ENCODE measurements at places on chromosomes 2 and 18.

DNA sequence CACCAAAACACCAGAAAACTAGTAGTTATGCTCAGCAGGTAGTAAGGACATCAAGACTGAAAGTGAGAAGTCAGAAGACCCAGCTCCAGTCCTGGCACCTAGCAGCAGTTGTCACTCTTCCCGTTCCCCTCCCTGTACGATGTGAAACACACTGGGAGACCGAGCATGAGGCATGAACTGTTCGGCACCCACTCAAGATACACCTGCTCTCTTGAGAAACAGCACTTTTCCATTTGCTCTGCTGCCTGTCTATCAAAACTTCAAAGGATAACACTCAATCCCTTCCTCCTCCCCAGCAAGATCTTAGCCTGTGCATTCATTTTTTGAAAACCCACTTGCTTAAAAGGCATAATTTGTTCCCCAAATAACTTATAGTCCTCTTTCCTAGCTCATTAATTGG lies 123.9 kb downstream of the PLEKHM3 start:
- no peak for DNase-seq

- no peak for DNase-seq
These were observed 58.0 kb upstream of the EML6 start for GRCh38 chr2:54665436-54665856.

- DNase-seq = no peak
These were observed 139.2 kb downstream of the CCDC102B start for GRCh38 chr18:68937029-68937599.

- no peak for DNase-seq
These were observed 136.1 kb upstream of the NOSTRIN start for GRCh38 chr2:168666339-168666738.

GRCh38 chr2:59884166-59884565 lies 669.3 kb downstream of the BCL11A start:
- DNase-seq = no peak

Data from NK-92 treated with Interleukin-12 subunit alpha and Interleukin-12 subunit beta, amount 100 ng/mL, for 24 hours (cell line).